ENCODE measurements at places on chromosomes 16 and 17. TPM values are rescaled to one million over a fixed set of nuclear protein-coding genes. Genes with fewer than 3 reads are reported as not detected.

The MYH8 gene
- polyA plus RNA-seq, result not detected

The OR2C1 gene
- 0.27 TPM for polyA plus RNA-seq

The LRRC75A gene
- 0.54 TPM for polyA plus RNA-seq

The TPSAB1 gene
- not detected for polyA plus RNA-seq

The CCDC57 gene
- 10.6 TPM for polyA plus RNA-seq

The MARVELD3 gene
- polyA plus RNA-seq, result not detected

The CA7 gene
- polyA plus RNA-seq, result not detected

The CTRB2 gene
- polyA plus RNA-seq, result not detected

The IGSF6 gene
- polyA plus RNA-seq, result 0.18 TPM

The KRT39 gene
- polyA plus RNA-seq, result not detected

The ABCA9 gene
- polyA plus RNA-seq, result 0.24 TPM

The CES4A gene
- 4.5 TPM for polyA plus RNA-seq

The MMP2 gene
- polyA plus RNA-seq, result 1,457 TPM

The ZSCAN10 gene
- polyA plus RNA-seq, result not detected

The GPRC5B gene
- polyA plus RNA-seq, result 0.13 TPM

The SEPTIN12 gene
- not detected for polyA plus RNA-seq

Measured in GM23248 (cell line).